Stimulated activated CD4-positive, alpha-beta T cell treated with anti-CD3 and anti-CD28 coated beads, TNF-alpha, amount 100 ng/mL, for 1 hour (primary cell): ENCODE measurements at places on chromosomes 1 and 21.

DNA sequence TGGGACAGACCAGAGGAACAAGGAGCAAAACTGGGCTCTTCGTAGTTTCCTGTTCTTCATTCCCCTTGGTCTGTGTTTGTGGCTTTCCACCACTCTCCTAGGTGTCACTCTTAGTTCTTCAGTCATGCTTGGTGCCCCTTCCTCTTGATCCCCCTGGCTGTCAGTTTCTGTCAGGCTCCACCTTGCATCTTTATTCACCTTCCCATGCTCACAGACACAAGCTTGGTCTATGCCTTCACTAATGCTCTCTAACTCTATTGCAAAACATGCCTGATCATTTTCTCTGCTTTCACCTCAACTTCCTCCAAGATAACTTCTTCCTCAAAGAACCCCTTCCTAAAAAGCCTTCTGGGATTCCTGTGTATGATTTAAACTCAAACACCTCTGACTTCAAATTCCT lies 122.9 kb downstream of the GLUL start:
- no peak for DNase-seq

GRCh38 chr1:20486457-20487235 lies 636 bp upstream of the CAMK2N1 start:
- no peak for DNase-seq

- no peak for DNase-seq
Measured at GRCh38 chr1:116934586-116935207, 25.0 kb downstream of the PTGFRN start.

- DNase-seq = no peak
Measured at GRCh38 chr1:187454010-187454409, 625.3 kb downstream of the PLA2G4A start.

GRCh38 chr1:228352677-228353481 lies 53.8 kb downstream of the TRIM11 start:
- no peak for DNase-seq

DNA sequence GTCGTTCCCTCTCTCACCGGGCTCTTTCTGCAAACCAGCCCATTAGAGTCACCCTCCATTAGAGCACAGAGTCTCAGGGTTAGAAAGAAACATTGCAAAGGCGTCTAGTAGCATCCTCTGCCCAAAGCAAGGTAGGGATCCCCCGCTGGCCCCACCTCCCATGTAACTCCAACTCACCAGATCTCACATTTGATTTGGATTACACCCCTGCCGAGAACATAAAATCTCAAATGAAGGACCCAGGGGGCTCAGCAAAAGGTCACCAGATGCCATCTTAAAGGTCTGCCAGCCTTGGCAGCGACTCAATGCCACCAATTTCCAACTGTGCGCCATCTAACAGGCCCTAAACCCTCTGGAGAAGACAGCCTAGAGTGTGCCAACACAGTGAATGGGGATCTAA lies 14.1 kb downstream of the C1orf87 start:
- DNase-seq = no peak

DNA sequence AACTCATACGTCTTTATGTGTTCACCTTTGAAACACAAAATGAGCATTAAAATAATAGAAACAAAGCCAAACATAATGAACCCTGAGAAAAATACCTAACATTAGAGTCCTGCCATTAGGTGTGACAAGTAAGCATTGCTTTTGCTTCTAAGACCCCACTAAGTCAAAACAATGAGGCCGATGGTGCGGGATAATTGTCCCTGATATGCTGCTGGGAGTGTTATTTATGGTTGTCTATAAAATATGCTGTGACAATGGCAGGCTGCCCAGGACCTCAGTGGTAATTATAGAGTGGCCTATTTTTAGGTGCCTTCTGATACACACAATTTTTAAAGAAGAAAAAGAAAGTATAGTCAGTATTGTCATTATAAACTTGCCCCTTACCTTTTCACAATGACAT lies 1423.1 kb downstream of the AMY1C start:
- DNase-seq = no peak

DNA sequence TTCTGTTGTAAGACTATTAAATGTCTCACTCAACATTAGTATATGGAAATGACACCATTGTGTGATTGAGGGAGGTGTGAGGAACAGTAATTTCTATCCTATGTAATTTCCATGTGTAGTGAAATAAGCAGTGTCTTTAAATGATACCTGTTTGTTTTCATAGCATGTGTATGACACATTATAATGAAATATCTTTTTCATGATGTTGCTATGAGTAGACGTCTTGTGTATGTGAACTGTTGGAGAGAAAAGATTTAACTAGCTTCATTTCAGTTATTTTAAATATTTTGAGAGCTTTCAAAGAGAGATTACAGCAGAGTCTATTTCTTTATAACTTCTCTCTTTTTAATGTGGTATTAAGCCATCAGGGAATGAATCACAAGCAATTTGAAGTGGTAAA lies 71.5 kb upstream of the QSOX1 start:
- DNase-seq = no peak

GRCh38 chr21:32190493-32191144 lies 88.2 kb downstream of the MIS18A start:
- DNase-seq = no peak

GRCh38 chr21:27040738-27041469 lies 74.0 kb upstream of the ADAMTS5 start:
- DNase-seq = no peak

DNA sequence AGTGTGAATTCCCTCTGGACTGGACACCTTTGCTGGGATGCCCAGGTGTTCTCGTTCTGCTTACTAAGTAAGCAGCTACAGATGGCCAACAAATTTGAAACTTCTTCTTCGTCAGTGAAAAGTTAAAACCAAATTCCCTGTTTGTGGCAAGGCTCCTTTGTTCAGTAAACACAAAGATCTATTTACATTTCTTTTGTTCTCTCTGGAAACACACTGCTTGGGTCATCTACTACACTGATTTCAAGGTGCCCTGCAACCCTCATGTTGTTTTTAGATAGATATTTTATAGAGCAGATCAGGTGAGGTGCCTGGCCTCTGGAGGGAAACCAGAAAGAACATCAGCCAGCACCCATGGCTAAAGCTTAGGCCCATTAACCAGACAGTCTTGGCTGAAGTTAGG lies 157.2 kb upstream of the UBE2U start:
- DNase-seq = no peak

GRCh38 chr1:67573311-67573872 lies 111.6 kb upstream of the GADD45A start:
- DNase-seq = no peak

DNA sequence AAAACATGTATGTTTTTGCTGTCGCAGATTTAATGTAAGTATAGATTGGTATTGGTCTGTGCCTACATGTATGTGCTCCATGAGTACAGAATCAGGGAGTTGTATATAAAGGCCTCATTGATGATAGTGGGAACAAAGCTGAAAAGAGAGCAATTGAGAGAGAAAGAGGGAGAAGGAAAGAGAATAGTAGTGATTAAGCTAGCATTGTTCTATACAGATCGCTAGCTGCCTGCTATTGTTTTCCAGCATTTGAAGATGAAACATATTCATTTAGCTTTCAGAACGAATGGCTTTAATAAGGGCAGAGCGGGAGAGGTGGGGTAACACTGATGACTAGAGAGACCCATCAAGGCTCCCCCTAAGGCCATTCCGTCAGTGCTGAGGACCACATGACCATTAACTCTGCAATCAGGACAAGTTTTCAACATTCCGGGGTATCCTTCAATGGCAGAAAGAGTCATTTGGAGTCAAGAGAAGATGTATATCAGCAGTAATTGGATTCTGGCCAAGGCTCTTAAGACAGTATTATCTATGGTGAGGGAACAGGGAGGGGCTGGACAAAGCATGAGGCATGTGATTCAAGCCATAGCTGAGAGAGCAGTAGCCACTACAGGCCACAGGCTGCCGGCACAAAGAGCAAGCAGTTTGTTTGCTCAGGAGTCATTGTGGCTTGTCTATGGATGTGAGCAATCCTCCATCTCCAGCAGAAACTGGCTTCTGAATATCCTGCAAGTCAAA lies 176.5 kb downstream of the PBX1 start:
- no peak for DNase-seq
